ENCODE measurements at places on chromosomes 2 and 18.
A peak's percentile ranks its signal among the peaks of the same experiment; 100 is the strongest.

GRCh38 chr18:23526501-23527063, 23.3 kb downstream of the RMC1 start:
- DNase-seq: no peak

DNA sequence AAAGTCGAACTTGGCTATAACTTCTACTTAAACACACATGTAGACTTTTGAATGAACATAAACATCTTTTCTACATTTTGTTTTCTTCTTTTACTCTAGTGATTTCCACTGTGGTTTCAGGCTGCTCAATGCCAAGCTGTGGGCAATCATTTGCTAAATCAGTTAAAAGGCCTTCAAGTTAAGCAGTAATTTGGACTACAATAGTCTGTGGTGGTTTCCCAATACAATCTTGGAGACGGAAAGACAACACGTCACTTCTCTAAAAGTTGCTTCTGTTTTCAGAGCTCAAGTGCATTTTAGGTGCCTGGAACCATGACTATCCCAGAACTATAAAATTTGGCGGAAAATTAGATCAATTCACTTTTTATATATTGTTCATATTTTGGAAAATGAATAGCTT, 69.4 kb downstream of the TXNL1 start:
- no peak for DNase-seq

DNA sequence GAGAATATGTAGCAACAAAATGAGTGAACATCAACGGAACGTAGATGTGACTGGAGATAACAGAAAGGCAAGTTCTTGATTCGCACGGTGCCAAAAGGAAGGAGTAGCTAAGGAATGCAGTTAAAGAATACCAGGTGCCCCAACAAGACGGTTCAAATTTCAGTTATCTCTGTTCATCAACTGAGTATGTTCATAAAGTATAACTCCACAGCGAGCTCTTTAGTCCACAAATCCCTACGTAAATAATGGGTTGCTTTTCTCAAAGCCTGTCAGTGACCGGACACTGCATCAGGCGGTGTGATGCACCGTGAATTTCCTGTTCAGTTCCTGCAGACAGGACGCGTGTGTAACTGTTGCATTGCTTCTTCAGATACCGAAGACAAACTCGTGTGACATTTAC, 91.8 kb downstream of the NOL10 start:
- DNase-seq: no peak

DNA sequence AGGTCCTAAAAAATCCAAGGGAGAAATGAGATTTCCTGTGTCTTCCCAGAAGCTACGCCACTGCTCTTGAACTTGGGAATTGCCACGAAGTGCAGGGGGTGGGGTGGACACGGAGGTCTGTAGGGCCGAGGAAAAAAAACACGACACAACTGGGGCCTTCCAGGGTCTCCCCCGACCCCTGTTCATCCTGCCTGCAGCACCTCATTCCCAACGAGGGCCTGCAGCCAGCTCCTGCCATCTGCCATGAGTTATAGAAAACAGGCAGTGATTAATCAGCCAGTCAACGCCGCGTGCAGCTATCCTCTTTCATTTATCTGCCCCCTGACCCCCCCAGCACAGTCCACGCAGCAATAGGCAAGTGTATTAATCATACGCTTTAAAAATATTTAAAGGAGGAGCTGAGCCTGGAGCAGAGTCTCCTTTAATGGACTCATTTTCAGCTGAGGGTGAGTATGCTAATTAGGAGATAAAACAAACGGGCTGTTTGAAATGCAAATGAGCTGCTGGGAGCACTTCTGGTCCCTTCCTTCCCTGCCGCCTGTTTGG, 209.9 kb downstream of the TFCP2L1 start:
- no peak for DNase-seq

DNA sequence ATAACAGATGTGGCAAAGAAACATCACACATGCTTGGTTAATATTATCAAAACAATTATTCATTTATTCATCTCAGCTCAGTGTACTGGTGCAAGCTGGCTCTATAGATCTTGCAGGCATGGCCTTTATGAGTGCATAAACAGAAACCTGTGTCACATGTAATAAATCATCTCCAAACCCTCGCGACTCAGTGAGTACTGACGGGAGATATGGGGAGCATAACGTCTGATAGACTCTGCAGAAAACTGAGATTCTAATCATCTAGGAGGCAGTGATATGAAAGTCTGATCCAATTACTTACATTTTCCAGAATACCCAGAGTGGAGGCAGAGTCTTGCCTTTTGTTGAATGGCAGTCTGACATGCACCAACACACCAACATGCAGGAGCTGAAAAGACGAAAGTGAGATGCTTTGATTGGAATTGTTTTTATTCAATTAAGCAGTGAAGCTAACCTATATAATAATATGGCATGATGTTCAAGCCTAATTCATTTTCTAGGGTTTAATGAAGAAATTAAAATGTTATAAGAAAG, 416.8 kb downstream of the RNF144A start:
- no peak for DNase-seq

GRCh38 chr2:100803334-100803733, 16.6 kb upstream of the NPAS2 start:
- DNase-seq: no peak

DNA sequence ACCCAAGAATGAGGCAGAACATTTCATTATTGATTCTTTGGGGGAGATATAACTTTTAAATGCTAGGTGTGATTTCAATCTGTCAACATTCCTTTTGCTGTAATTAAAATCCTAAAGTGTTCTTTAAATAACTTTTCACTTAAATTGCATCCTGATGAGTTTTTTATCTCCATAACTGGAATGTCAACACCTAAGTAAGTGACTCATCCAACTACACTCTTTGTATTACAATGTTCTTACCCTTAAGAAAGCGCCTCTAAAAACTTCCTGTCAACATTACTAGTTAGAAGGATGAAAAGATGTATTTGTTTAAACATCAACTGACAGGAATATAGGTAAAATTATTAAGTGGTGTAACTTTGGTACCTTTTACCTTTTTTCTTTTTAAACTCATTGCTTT, 1657.0 kb downstream of the LRP1B start:
- no peak for DNase-seq

DNA sequence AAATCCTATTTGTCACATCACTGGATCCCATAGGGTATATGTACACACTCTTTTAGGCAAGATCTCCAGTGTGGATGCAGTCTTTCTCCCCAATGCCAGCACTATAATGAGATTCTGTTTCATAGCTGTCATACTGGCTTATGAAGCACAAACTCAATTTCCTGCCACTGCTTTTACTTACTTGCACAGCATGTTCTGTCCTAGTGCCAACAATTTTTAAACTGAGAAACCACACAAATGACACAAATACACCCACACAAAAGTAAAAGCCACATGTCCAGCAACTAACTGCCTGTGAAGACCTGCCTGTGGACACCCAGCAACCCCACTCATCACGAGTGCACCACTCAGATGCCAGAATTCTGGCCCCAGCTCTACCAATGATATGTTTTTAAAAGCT, 29.6 kb upstream of the RNU4ATAC start:
- DNase-seq: peak; percentile 22

DNA sequence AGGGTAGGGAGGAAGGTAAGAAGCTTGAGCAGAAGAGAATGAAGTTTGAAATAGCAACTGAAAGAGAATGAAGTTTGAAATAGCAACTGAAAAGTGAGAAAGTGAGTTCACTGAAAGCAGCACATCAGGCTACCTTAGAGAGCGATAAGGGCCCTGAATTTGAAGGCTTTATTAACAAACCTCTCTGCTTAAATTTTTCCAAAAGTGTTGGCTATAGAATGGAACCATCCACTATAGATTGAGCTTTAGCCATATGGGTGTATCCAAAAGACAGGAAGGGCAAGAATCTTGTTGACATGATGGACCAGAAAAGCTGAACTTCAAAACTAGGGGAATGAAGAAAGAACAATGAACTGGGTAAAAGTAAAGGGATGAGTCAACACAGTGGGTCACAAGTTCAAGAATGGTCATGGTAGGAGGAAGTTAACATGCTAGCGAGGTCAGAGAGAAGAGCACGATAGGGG, 122.5 kb downstream of the ASXL3 start:
- DNase-seq: peak; percentile 27

GRCh38 chr2:125004106-125004800, 979.2 kb downstream of the CNTNAP5 start:
- DNase-seq: no peak

DNA sequence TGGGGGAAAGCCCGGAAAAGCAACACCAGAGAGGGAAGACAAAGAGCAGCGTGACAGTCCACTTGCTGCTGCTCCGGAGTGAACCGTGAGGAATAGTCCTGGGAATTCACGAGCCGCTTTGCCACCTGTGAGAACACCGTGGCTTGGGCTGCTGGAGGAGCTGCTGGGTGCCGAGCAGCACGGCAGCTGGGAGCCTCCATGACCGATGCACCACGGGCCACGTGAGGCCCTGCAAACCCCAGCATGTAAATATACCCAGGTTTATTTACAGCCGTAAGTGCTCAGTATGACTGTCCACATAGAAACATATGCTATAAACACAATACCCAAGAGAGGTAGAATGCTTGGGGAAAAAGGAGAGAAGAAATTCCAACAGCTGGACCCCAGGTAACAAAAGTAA, 65.1 kb downstream of the SMIM21 start:
- DNase-seq: no peak

DNA sequence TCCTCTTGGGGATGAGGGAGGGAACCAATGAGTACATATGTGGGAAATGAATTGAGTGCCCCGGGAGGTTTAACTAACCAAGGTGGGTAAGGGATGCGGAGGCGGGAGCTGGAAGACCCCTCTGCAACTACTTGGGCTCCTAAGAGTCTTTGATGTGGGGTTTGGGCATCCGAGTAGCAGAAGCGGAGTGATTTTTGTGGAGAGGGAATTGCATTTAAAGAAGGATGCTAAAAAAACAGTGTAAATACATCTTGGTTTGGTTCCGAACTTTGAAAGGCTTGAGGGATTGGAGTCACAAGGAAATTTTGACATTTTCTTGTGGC, 215.7 kb downstream of the MCFD2 start:
- DNase-seq: no peak

DNA sequence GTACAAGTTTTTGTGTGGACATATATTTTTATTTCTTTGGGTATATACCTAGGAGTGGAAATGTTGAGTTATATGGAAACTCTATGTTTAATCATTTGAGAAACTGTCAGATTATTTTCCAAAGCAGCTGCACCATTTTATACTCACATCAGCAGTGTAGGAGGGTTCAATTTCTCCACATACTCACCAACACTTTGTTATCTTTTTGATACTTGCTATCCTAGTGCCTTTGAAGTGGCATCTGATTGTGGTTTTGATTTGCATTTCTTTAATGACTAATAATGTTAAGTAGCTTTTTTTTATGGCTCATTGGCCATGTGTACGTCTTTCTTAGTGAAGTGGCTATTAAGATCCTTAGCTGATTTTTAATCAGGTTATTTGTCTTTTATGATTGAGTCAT, 64.7 kb upstream of the SLC8A1 start:
- DNase-seq: no peak

- DNase-seq: no peak
Observed at GRCh38 chr2:54660752-54661151, 62.7 kb upstream of the EML6 start.

DNA sequence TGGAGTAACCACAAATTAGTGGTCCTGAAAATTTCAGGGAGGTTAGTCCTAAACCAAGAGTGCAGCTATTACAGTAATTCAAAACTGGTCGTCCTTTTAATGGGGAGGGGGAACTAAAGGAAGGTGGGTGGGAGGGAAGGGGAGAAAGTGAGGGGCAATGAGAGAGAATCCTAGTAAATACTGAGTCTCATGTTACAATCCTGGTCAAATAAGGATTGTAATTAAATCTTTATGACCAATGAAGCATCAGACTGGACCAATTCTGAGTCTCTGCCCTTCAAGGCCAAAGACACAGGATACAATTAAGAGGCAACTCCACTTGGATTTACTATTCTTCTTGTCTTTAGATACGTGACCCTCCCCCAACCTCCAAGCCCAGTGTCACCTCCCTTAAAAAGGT, 262.9 kb downstream of the BCL11A start:
- DNase-seq: no peak

- peak; percentile 90 for DNase-seq
Observed at GRCh38 chr2:24084386-24085199, at the start of gene TP53I3. Gene TP53I3, minus strand, starts transcription at chr2:24084834. Its CDS starts 508 bp downstream, at chr2:24084326.

GRCh38 chr2:173948198-173948597, 17.0 kb downstream of the SP3 start:
- no peak for DNase-seq

GRCh38 chr2:190446193-190446592, 38.0 kb downstream of the MFSD6 start:
- DNase-seq: no peak

DNA sequence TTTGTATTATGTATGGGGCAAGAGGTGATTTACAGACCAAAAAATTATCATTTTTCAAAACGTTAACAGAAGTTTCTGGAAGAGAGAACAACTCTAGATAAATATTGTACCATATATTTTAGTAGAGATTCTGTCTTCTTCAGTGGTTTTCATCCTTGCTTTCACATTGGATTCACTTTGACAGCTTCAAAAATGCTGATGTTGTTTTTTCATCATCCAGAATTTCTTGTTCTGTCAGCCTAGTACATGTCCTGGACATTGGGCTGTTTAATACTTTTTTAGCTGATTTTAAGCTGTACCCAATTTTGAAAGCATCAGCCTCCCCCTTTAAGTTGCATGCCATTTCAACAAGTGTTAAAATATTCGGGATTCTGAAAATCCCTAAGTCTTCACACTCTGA, 711.3 kb upstream of the LRATD1 start:
- no peak for DNase-seq

DNA sequence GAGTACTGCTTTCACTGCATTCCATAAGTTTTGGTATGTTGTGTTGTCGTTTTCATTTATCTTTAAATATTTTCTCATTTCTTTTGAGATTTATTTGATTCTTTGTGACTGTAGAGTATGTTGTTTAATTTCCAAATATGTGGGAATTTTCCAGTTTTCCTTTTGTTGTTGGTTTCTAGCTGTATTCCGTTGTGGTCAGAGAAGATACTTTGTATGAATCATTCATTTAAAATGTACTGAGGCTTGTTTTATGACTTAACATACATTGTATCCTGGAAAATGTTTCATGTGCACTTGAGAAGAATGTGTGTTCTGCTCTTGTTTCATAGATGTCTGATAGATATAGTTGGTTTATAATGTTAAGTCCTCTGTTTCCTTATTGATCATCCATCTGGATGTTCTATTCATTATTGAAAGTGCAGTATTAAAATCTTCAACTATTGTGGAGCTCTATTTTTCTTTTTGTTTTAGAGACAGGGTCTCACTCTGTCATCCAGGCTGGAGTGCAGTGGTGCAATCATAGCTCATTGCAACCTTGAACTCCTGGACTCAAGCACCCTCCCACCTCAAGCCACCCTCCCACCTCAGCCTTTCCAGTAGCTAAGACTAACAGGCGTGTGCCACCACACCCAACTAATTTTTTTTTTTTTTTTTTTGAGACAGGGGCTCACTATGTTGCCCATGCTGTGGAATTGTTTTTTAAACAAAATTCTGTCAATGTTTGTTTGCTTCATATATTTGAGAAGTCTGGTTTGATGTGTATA, 96.8 kb downstream of the TAF4B start:
- DNase-seq: no peak

- no peak for DNase-seq
Observed at GRCh38 chr18:24136967-24137373, 1.9 kb upstream of the CABYR start.

Data from GM10248 (cell line).